ENCODE measurements at places on chromosomes 11 and 22. TPM values are rescaled to one million over a fixed set of nuclear protein-coding genes. Genes with fewer than 3 reads are reported as not detected.
A peak's percentile ranks its signal among the peaks of the same experiment; 100 is the strongest.

DNA sequence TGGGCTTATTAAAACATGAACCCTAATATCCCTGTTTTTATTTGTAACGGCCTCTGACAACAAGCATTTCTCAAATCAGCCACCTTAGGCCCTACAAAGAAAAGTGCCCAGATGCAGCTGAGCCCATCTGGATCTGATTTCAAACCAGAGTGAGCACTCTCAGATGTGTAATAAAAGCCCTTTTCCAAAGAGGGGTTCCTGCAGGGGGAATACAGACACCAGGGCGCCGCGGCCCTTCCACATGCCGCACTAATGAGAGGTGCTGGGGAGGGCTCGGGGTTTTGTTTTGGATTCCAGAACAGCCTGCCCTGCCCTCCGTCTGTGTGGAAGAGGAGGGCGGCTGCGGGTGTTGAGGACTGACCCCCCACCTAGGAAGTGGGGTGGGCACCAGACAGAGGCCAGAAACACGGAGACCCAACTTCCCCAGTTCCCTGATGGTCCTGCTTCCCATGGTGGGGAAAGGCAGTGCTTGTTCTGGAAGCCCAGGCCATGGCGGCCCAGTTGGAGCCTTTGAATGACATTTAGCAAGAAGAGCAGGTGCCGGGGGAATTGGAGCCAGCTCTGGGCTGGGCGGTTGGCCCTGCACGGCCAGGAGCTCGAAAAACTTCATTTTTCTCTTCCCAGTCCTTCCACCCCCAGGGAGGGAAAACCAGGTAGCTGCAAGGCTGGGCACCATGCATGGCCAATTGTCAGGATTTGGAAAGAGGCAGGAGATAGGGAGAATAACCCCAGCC lies 63.7 kb downstream of the MACROD1 start:
- ATAC-seq, result no peak

OR5F1 gene
- total RNA-seq, result not detected

CNTN5 gene
- not detected for total RNA-seq

JAML gene
- total RNA-seq, result 74.0 TPM

- no peak for ATAC-seq
Measured at GRCh38 chr11:84581083-84581482, 1046.1 kb downstream of the DLG2 start.

DNA sequence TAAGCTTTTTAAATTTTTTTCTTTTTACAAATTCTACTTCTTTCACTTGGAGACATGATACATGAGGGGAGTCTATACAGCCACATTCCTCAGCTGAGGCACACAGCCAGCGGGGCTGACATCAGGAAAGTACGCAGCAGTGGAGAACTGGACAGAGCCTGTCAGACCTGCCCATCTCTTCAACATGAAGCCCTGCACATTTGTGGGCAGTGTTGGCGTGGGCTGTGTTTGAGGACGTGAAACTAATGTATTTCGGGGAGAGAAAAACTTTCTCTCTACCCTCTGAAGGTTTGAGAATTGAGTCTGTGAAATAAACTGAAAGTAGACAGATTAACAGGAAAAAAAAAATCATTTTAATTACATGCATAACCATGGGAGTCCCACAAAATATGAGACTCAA lies 84.8 kb upstream of the HTATIP2 start:
- ATAC-seq, result no peak

GRCh38 chr22:18024956-18025720 lies 777 bp upstream of the MICAL3 start:
- no peak for ATAC-seq

DNA sequence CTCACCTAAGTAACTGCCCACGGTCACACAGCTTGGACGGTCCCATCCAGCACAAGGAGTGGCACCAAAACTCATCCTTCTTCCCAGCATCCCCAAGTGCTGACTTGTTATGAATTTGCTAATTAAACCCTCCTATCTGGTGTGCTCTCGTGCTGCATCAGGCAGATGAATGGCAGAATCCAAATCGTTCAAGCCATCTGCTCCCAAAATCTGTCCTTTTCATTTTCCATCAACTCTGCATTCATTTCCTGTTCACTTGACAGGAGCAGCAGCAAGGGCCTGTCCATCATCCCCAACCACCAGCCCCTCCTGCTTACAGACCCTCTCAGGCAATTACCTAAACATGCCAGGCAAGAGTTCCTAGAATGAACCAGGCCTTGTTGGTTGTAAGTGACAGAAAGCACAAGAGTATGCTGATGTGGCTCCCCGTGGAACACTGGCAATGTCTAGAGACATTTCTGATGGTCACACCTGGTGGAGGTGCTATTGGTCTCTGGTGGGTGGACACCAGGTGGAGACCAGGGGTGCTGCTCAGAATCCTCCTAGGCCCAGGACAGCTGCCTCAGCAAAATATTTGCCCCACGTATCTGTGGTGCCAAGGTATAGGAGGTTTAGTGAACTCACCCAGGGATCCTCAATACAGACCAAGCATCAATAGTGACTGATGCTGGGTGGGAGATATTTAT lies 832.5 kb downstream of the TBC1D22A start:
- ATAC-seq, result no peak

NXPE2 gene
- not detected for total RNA-seq

DNA sequence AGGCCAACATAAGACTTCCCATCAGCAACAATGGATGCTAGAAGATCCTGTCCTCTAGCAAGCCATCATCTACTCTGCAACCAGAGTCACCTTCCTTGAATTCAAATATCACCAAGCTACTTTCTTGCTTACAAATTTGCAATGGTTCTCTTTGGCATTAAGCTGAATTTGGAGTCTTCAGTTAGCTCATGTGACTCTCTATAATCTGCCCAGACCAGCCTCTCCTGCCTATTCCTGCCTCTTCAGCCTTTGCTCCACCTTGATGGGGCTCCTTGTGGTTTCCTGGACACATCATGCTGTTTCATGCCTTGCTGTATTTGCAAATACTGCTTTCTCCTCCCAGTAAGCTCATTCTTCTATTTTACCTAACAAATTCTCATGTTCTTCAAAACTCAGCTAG lies 82.3 kb downstream of the RASSF10 start:
- ATAC-seq, result no peak

DNA sequence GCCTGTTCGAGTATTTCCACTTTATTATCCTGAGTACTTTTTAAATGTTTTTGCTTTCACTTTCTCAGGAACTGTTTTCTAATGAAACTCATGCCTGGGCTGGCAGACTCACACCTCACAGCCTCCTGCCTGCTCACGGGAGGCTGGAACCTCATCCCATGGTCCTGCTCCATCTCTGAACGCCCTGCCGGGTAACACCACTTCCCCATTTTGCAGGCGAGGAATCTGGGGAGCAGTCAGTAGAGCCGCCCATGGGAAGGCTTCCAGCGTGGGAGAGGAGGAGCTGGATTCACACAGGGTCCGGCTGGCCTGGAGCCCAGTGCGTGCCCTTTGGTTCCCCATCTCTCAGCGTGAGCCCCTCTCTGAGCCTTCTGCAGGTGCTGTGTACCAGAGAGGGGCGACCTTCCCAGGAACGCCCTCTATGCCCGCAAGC lies 53.6 kb downstream of the SCUBE1 start:
- ATAC-seq, result no peak

CCDC179 gene
- not detected for total RNA-seq

DNA sequence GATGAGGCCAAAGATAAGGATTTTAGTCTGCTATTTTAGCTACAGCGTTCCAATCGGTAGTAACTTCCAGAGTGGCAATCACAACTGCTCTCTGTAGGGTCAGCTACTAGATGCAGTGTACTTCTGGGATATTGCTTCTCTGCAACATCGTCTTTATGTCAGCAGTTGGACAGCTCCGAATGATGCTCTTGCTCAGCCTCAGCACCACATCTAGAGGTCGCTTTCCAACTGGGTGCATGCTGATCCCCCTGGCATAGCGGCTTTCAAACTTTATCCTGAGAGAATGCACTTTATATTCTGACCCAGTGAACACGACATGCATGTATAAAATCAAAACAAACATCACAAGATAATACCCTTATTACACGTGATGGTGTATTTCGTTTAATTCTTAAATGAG lies 219.6 kb downstream of the C11orf87 start:
- no peak for ATAC-seq

- ATAC-seq, result no peak
Measured at GRCh38 chr11:88303037-88303436, 34.5 kb downstream of the CTSC start.

DNA sequence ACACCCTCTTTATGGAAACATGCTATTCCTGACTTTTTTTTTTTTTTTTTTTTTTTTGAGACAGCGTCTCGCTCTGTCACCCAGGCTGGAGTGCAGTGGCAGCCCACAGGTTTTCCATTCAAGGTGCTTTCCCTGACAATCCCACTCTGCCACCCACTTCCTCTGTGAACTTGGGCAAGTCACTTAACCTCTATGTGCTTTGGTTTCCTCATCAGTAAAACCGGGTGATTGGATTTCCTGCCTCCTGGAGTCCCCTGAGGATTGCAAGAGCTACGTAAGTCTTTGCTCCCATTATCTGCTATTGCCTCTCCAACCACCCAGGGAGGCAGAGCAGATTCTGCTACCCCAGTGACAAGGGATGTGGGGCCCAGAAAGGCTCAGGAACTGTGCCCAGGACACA lies 54.1 kb downstream of the CELSR1 start:
- ATAC-seq, result peak; percentile 53

GRCh38 chr11:61539006-61539405 lies 30.5 kb downstream of the LRRC10B start:
- no peak for ATAC-seq

DDIAS gene
- total RNA-seq, result 17.3 TPM

GRCh38 chr11:120123946-120124345 lies 14.0 kb downstream of the TRIM29 start:
- no peak for ATAC-seq

PTPRJ gene
- 52.8 TPM for total RNA-seq

PELI3 gene
- total RNA-seq, result 17.5 TPM

DNA sequence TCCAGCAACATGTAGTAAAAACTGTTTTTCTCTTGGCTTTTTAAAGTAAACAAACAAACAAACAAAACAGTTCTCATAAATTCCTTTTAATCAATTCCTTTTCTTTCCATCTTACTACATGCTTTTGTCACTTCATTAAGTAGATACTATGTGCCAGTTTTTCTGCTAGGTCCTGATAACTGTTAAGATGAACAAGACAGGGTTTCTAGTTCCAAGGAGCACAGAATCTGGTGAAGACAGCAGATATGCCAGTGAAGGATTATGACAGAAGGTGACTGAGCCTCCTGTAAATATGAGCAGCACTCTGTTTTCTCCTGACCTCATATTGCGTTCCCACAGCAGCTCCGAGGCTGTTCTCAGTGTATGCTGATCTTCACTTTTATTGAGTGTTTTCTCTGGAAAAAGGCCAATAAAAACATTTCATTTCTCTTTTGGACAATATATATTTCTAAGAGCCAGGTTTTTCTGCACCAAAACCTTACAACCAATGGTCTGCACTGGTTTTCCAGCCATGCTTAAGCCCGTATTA lies 45.8 kb downstream of the HEPHL1 start:
- ATAC-seq, result no peak

SERPIND1 gene
- total RNA-seq, result 0.11 TPM

RAC2 gene
- total RNA-seq, result 1,069 TPM

- ATAC-seq, result peak; percentile 79
Measured at GRCh38 chr11:61054927-61055562, 47.2 kb upstream of the CD5 start.

MOGAT2 gene
- not detected for total RNA-seq

- no peak for ATAC-seq
Measured at GRCh38 chr11:109612496-109612895, 190.5 kb downstream of the C11orf87 start.

GRCh38 chr11:76623171-76623883 lies 47.2 kb downstream of the LRRC32 start:
- no peak for ATAC-seq

DNA sequence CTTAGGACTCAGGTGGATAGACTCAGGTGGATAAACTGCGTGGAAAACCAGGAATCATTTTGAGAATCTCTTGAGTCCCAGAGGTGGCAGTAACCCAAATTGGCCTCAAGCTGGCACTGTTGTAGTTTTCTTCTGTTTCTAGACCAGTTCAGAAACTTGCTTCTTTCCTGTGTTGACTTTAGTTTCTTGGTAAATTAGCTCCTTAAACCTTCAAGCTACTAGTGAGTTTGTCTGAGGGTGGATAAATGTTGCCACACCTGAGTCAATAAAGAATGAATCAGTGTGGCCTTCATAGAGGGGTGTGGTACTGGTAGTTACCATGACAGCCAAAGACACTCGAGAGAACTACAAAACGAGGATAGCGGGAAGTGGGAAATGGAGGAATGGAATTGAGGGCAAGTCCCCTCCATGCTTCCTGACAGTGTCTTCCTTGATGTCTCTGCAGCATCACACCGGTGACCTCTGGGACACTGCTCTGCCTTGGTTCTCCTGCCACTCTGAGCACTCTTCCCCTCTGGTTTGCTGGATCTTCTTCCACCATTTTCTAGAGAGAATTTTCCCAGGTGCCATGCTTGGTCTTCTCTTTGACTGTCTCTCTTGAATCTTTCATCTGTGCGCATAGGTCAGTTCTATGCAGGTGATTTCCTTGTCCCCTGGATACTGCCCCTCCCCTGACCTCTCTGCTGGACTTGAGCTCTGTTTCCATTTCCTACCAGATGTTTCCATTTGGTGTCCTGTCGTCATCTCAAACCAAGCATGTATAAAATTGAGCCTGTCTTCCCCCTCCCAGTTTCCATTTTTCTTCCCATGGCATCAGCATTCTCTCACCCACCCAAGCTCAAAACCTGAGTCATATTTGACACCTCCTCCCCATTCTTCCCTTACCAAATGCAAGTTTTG lies 7.2 kb downstream of the POLD4 start:
- peak; percentile 78 for ATAC-seq

DNA sequence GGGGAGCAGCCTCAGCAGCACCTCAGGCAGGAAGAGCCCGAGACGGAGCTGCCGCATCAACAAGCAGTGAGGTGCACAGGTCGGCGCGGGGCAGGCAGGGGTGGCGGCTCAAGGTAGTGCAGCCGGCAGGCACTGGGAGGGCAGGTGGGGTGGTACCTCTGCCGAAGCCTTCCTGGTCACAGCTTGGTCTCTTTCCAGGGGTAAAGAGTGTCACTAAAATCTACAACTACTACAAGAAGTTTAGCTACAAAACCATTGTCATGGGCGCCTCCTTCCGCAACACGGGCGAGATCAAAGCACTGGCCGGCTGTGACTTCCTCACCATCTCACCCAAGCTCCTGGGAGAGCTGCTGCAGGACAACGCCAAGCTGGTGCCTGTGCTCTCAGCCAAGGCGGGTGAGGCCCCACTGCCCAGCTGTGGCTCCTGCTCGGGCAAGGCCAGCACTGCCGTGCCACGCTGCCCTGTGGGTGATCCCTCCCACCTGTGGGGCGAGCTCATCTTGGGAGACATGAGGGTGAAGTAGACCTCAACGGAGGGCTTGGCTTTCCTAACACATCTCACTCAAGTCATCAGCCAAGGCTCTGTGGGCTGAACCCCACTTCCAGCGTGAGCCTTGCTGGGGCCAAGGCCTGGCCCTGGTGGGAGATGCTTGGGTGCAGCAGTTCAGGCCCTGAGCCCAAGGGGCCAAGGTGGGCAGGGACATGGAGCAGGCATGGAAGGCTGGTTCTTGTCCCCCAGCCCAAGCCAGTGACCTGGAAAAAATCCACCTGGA lies 13.6 kb downstream of the GATD1 start:
- no peak for ATAC-seq

DNA sequence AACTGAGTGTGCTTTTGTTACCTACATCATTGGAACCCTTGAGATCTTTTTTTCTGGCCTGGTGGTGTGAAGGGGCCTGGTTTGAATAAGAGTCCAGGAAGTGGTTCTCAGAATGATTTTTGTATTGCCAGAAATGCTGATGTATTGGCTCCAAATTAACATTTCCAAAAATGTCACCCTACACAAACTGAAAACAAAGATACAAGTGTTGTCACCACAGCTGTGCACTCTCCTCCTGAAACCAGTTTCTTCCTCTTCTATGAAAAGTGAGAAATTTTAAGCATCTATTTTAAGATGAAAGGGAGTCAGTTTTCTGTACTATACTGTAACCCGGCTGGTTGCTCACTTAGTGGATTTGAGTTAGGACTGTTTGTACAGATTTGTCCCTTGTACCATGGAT lies 218.8 kb downstream of the PGR start:
- ATAC-seq, result no peak

Measured in activated T-helper 17 cell treated with anti-CD3 and anti-CD28 coated beads, Interleukin-2, amount 50 U/mL, for 72 hours (primary cell).